Chondrocyte (in vitro differentiated cells): ENCODE measurements at places on chromosomes 1 and 21. TPM values are rescaled to one million over a fixed set of nuclear protein-coding genes. Genes with fewer than 3 reads are reported as not detected.

- H3K27me3 ChIP-seq: peaks cover 6% of the 10 kb centered on the region
- H3K4me3 ChIP-seq: no peak overlapping the region
- DNase-seq: no peak
- peak overlapping the region; percentile 6 for H3K27ac ChIP-seq
These were observed 360.1 kb upstream of the PLXNA2 start for GRCh38 chr1:208604295-208604694.

GRCh38 chr1:32884726-32885125 is 1.6 kb upstream of the HPCA start:
- H3K27ac ChIP-seq: no peak overlapping the region
- no peak overlapping the region for H3K4me3 ChIP-seq
- no peaks in the 10 kb centered on the region for H3K36me3 ChIP-seq
- no peak for DNase-seq
- H3K4me1 ChIP-seq: no peaks in the 10 kb centered on the region

DNA sequence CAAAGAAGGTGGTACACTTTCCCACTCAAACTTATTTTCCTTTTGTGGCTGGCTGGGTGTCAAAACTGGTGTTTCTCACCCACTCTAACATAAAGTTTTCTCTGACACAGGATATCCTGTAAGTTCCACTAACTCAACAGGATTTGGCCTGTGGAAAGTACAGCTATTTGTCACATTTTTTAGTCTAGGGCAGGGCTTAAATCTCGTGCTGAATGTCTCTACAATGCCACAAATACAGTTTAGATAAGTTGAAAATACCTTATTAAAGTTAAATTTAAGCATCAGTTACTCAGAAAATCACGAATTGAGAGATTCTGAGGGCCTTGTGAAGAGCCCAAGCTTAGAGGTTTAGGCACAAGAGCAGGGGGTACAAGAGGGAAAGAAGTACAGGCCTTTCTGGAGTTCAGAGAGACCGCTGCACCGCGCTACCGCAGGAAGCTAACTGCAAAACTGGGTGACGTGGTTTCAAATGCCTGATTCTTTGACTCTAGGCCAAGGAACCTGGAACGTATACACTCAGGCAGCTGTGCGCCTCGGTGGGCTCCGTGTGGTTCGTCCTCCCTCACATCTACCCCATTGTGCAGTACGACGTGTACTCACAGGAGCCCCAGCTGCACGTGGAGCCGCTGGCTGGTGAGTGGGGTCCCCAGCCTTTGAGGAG is 23.4 kb upstream of the PWP2 start:
- H3K36me3 ChIP-seq: peaks cover 50% of the 10 kb centered on the region
- no peak overlapping the region for H3K4me3 ChIP-seq

The AKR7A2 gene
- 46.6 to 48.9 TPM (median 47.1 TPM) in 3 replicates for total RNA-seq

The SHE gene
- total RNA-seq: 0.10 to 0.20 TPM in 2 of 3 replicates, not detected in the other

The KCNA3 gene
- total RNA-seq: not detected in 3 replicates
